T-helper 2 cell (primary cell): ENCODE measurements at places on chromosomes 2 and 18.

DNA sequence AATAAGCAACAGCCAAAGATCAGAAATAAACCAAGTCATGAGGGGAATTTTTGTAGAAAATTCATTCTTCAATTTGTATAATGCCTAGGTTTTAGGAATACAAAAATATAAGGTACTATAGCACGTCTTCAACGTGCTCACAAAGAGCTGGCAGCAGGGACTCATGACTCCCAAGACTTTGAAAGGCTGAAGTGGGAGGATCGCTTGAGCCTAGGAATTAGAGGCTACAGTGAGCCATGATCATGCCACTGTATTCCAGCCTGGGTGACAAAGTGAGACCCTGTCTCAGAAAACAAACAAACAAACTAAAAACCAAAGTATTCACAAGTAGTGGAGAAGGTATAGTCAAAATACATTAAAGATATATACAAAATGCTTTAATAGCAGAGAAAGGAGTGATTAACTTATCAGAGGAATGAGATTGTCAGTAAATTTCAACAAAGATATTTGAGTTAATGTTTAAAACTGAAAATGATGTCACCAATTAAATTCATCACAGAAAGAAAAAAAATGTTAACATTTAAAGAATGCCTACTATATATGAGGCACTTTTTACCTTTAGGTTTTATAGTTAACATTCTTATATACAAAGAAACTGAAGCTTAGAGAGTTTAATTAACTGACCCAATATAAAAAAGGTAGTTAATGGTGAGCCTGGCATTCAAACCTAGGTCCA, 3.2 kb downstream of the WDR33 start:
- no peak for DNase-seq

DNA sequence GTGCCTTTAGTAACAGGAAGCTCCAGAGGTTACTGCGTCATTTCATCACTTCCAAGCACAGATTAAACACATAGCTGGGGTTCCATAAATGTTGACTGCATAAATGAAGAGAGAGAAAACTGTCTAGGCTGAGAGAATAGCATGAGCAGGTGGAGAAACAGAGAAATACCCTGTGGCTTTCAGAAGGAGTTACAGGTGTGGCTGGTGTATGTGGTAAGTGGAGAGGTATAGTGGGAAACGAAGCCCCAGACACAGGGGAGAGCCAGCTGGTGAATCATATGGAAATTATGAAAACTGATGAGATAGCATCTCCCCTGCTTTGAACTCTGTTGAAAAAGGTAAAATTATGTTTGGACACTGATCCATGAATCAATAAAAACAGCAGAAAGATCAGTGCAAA, 807.4 kb upstream of the POU3F3 start:
- no peak for DNase-seq

DNA sequence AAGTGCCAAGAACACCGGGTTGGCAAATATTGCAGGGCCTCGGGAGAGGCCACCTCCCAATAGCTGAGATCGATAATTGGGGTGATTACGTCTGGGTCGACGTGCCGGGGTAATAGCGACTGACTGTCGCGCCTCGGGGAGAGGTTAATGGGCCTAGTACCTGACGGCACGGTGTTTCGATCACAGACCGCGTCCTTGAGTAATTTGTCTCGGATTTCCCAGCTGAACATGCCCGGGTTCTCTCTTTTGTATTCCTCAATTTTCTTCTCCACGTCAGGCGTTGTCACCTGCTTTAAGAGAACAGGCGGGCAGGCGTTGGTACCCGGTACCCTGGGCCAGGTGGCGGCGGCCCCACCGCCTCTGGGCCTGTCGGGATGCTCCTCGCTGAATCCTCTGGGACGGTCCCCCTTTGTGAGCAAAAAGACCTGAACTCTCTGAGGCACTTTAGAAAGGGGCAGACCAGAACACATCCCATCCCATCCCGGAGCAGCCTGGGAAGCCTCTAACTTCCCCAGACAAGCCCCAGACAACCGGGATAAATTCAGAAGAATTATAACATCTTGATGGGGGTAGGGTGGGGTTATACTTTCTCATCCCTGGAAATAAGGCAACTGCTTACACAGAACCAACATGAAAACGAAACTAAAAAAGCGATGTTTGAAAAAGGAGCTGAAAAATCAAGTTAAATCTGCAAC, 3.3 kb downstream of the PAX3 start:
- DNase-seq: no peak

DNA sequence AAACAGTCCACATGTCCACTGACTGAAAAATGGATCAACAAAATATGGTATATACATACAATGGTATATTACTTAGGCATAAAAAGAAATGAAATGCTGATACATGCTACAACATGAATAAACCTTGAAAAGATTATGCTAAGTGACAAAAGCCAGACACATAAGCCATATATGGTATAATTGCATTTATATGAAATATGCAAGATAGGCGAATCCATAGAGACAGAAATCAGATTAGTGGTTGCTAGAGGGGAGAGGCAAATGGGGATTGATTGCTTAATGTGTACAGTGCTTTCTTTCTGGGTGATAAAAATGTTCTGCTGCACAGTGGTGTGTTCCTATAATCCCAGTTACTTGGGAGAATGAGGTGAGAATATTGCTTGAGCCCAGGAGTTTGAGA, 171.0 kb downstream of the CYP26B1 start:
- DNase-seq: no peak

DNA sequence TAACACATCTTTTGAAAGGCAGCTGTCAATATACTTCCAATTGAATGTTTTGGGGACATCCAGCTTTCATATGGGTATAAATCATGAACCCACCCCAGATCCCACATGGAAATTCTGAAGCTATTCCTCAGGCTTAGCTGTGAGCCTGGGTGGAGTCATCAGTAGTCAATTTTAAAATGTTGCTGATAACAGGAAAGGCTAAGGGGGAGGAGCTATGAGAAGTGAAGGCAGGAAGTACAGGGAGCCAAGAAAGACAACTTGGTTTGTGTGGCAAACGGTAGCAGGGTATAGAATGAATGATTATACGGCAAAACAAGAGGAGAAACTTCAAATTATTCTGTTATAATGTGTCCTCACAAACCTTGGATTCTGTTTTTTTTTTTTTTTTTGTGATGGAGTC, 108.6 kb downstream of the QPCT start:
- no peak for DNase-seq

GRCh38 chr2:44104855-44105271, 63.8 kb upstream of the PPM1B start:
- DNase-seq: no peak

GRCh38 chr18:11980163-11980493, 1.2 kb upstream of the IMPA2 start:
- no peak for DNase-seq

- DNase-seq: no peak
Observed at GRCh38 chr2:219676586-219676985, 49.2 kb downstream of the SLC4A3 start.

DNA sequence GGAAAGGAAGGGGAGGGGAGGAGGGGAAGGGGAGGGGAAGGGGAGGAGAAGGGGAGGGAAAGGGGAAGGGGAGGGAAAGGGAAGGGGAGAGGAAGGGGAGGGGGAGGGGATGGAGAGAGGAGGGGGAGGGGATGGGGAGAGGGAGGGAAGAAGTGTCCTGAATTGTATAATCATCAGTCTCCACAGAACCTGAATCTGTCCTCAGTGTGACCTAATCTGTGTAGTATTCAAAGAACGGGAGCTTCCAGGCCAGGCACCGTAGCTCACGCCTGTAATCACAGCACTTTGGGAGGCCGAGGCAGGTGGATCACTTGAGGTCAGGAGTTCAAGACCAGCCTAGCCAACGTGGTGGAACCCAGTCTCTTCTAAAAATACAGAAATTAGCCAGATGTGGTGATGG, 41.1 kb upstream of the CCDC150 start:
- no peak for DNase-seq

- DNase-seq: no peak
Observed at GRCh38 chr2:171345971-171346722, 87.6 kb downstream of the METTL8 start.

DNA sequence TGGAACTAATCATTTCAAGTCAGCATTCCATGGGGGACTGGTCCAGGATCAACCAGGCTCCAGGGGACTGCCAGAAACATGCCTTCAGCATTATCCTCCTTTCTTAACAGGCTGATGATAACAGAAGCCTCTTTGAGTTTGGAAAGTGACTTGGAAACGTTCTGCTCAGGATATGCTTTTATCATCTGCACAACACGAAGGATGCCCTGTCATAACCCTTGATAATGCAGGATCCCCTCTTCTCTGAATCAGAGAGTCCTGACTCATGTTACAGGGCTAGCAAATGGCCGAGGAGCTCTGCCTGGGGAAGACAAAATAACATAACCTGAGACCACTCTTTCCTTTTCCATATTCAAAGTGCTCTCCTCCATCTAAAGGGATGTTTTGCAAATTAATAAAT, 6.7 kb downstream of the SCYGR3 start:
- DNase-seq: no peak

- DNase-seq: no peak
Observed at GRCh38 chr2:108260773-108261172, 21.0 kb downstream of the SULT1C3 start.

DNA sequence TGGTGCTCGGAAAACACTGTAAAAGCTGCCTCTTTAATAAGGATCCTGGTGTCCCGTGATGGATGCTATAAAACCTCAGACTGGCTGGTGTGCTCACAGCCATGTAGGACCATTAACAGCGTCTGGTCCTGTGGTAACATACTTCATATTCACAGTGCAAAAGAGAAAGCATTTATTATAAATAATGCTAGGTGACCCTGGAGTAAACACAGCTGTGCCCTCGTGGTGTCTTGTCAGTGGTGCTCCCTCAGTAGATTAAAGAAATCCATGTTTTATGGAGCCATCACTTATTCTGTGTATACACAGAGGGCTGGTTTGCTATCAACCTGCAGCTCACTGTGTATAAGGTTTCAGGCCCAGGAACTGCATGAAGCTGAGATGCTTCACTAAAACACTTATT, 106.9 kb downstream of the CDK15 start:
- DNase-seq: no peak

GRCh38 chr2:1697601-1698000, 46.7 kb downstream of the PXDN start:
- no peak for DNase-seq

- DNase-seq: no peak
Observed at GRCh38 chr2:54306556-54306955, 50.5 kb upstream of the TSPYL6 start.

- DNase-seq: no peak
Observed at GRCh38 chr18:22086973-22087372, 82.4 kb upstream of the GATA6 start.

DNA sequence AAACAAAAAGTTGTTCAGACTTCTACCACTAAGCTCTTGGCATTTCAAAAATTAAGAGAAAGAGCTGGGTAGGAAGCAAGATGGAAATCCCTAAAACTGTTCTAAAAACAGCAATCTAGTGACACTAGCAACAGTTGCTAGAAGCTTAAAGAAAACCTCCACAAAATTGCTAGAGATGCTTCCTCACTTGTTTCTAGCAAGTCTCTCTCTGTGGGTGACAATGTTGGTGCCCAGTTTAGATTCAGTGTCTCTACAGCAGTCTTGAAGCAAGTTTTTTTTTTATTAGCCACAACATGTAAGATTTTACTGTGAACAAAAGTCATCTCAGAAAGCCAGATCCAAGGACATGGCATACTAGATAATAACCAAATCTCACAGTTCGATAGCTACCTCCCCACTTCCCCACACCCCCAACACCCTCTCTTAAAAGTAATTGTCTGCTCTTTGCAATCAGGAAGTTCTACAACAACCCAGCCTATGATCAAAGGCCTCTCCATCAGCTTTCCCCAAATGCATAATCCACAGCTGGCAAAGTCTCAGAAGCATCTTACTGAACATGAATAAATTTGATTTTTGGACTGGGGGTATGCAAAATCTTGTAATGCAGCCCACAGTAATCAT, 70.0 kb downstream of the ANKRD44 start:
- no peak for DNase-seq

- no peak for DNase-seq
Observed at GRCh38 chr2:196259507-196260481, 88.4 kb upstream of the STK17B start.

DNA sequence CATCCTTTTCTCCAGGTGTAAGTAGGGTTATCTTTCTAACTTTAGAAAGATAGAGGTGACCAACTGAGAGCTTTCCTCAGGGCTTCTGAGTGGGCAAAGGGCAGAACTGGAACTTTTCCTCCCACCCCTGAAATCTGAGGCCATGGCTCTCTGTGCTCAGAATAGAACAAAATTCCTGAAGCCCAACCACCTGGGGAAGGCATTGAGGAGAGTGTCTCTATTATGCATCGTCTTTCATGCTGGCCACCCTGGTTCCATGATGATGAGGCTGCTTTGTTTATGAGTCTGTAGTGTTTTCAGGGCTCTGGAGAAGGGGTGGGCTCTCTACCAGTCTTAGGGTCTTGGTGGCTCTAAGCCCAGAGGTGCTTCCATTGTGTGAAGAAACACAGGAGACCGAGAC, 30.7 kb upstream of the IL1R1 start:
- no peak for DNase-seq

DNA sequence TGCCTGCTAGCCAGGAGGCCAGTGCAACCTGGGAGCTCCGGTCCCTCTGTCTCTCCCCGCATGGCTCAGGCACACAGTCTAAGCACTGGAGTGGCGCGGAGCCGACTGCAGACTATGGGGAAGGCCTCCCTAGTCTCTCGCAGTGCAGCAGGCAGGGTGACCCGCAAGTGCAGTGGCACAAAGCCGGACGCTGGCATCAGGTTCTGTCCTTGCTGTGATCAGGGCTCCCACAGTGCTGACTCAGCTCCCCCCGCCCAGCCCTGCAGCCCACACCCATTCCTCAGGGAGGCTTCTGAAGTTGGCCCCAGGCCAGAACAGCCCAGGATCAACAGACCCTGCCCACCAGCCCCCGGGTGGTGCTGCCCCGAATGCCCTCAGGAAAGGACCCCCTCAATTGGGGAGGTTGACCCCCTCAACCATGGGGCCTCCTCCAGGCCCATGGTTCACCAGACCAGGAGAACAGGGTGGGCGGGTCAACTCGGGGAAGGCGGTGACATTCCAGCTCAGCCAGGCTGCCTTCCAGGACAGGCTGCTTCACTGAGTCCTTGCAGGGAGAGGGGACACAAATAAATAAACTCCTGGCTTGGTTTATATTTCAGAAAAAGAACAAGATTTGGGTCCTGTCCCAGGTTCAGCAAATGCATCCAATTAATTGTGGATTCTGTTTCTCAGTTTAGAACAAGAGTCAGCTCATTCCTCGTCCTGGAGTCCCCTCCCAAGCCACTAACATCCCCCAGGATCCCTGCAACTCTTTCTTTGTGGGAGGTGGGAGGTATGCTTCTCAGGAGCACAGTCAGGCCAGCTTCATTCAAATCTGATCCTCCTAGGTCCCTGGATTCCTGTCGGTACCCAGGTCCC, 12.2 kb downstream of the BIN1 start:
- no peak for DNase-seq

DNA sequence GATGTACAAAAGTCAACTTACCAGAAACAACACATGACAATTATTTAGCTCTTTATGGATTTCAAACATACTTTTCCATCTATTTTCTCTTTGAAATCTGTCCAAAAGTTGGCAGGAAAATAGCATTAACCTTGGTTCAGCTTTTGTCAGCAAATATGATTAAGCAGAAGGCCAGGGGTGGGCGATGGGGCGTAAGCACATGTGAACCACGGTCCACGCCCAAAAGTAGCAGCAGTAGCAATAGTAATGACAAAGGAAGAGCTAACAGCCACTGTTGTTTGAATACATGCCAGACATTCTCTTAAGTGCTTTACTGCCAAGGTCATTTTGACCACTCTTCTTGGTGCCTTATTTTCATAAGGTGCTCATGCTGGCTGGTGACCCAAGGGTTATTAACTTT, 73.5 kb downstream of the ANTXR1 start:
- no peak for DNase-seq
